ENCODE measurements at places on chromosomes 1 and 21.

DNA sequence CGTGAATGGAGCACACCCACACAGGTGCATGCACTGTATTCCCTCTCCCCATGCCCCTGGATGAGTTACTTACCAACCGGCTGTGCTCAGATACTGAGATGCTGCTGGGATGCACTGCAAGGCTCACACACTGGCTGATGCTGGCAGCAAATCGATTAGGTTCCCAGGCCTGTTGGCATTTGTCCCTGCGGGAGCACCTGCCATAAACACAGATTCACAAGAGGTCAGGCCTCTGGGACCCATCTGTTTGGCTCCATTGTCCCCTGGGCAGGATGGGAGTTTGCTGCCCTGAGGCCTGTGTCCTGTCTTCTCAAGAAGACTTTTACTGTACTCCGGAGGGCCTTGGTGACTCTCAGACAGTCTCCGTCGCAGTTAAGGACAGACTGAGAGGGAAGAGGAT, 145.4 kb downstream of the PLXNA2 start:
- DNase-seq, result peak; percentile 72

DNA sequence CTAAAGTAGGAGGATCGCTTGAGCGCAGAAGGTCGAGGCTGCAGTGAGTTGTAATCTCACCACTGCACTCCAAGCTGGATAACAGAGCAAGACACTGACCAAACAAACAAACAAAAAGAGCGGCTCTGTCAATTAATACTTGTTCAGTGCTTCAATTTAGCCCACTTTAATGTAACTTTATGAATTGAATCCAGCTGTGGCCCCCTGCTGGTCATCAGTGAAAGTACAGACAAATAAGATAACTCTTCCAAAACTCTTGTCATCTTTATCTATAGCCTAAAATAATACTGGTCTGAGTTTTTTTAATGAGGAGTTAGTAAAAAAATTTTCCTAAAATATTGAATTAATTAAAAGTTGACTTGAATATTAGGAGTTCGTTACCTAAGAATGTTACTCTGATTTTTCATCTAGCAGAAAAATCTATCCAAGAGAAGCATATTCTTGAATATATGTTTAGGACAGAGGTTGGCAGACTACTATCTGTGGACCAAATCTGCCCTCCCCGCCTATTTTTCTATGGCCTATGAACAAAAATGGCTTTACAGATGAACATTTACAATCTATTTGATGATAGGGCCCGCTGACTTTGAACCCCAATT, 26.1 kb downstream of the ATP5PF start:
- DNase-seq, result peak; percentile 16

DNA sequence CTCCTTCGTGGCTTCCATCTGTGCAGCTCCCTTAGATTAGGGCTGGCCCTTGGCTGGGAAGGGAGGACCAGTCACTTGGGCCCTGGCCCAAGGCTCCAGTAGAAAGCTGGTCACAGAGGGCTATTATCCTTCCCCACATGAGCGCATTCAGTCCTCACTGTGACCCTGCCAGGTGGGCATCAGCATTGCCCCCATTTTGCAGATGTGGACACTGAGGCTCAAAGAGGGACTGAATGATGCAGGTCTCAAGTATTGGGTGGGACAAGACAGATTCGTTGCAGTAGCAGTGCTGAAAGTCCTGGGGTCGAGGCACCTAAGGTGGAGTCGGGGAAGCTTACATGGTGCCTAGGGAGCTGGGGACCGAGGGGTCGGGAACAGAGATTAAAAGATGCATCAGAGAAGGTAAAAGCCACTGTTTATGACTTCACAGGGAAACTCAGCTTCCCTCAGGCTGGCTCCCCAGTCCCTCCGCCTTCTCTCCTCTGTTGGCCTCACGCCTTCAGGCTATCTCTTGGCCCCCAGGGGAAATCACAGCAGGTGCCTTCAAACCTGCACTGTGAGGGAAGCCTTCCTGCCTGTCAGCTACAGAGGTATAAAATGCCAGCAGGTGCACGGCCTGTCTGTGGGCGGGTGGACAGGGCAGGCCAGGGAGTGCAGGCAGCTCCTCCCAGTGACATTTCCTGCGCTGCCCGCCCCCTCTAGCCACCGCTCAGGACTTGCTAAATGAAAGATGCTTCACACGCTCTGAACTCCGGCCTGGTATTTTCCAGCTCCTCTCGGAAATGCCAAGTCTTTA, 178.4 kb downstream of the GRIK3 start:
- peak; percentile 97 for DNase-seq

DNA sequence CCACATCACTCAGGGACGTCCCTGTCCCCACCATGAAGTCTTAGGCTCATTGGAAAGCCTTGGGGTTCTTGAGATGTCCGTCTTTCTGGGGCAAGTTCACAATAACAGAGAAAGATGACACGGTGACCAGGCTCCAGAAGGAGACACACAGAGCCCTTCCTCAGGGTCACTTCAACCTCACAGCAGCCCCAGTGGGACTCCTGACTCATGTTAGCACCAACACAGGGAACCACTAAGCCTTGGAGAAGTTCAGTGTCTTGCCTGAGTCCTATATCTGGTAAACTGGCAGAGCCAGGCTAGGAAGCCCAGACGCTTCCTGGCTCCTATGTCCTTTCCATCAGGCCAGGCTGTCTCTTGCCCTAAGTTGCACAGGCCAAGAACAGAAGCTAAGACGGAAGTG, 199.1 kb downstream of the HIVEP3 start:
- no peak for DNase-seq

- DNase-seq, result no peak
Measured at GRCh38 chr1:204338997-204339396, 20.7 kb downstream of the PLEKHA6 start.

DNA sequence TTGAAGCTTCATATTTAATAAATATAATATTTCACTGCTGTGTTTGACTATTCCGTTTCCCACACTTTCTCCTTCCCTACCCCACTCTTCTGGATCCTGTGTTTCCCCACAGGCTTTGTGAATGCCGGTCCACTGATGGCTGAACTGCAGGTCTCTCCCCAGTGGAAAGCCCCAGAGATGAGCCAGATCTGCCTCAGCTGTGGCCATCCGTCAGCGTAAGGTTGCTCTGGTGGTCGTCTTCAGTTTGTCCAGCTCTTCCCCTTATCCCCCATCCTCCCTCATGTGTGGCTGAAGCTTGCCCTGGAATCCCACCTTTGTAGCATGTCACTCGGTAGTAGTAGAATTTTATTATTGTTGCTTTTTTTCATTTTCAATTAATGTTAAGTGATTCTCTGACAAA, 11.4 kb downstream of the SMAP2 start:
- DNase-seq, result no peak

DNA sequence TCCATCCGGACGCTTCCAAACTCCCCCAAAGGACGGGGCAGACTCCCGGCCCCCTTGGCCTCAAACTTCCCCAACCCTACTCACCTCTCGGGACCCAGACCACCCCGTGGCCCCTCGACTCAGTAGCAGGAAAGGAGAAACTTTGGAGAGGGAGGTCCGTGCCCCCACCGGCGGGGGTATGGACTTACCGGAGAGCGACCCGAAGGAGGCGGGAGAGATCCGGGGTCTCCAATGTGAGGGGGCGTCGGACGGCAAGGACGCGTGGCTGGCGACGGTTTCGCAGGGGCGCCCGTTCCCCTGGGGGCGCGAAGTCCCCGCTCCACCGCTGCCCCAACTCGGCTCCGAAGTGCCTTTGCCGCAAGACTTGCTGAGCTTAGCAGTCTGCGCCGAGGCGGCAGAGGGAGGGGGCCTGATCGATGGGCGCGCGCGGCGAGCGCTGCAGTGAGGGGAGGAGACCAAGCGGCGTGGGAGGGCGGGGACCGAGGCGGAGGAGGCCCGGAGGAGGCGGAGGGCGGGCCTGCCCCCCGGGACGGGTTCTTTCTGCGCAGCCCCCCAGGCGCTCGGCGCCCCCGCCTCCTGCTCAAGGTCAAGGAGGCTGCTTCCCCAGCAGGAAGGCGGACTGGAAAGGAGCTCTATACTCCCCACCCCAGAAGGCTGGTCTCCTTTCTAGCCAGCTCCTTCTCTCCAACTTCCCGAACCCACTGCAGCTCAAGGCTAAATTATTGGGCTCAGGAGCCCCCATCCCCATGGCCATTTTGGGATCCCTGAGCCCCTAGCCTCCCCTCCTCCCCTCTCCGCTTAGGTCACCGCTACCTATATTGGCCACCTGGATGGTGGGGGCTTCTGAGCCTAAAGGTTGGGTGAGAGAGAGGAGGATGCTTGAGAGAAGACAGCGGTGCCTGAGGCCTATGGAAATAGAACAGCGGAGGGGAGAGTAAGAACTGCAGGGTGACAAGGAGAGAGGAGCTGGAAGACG, at the start of gene SYT2:
TSS of gene SYT2 (minus strand) at position 385 of the 976 bp plus-strand sequence. CDS start 104,682 bp downstream, outside the sequence.
- DNase-seq, result peak; percentile 77

GRCh38 chr21:25424048-25424447, 183.2 kb downstream of the MRPL39 start:
- no peak for DNase-seq

- DNase-seq, result no peak
Measured at GRCh38 chr21:15277466-15277865, 212.7 kb upstream of the NRIP1 start.
